ENCODE measurements at places on chromosomes 11 and 22.
A peak's percentile ranks its signal among the peaks of the same experiment; 100 is the strongest.

DNA sequence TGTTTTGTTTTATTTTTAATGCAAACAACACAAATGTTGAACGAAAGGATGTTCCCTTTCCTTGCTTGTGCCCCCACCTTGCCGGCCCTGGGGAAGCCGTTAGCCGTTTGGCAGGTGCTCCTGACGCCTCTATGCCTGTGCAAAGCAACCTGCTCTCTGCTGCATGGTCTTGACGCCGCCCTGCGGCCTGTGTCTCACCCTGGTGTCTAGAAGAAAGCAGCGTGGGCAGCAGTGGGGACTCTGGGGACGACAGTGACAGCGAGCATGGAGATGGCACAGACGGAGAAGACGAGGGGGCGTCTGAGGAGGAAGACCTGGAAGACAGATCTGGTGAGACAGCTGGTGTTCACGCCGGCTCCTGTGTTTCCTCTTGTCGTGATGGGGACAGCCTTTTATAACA, 5.5 kb downstream of the PHRF1 start:
- DNase-seq: no peak
- peaks cover 3% of the 10 kb centered on the region for H3K4me1 ChIP-seq
- H3K36me3 ChIP-seq: peaks cover 11% of the 10 kb centered on the region
- H3K4me3 ChIP-seq: no peak overlapping the region
- H3K27ac ChIP-seq: no peak overlapping the region

DNA sequence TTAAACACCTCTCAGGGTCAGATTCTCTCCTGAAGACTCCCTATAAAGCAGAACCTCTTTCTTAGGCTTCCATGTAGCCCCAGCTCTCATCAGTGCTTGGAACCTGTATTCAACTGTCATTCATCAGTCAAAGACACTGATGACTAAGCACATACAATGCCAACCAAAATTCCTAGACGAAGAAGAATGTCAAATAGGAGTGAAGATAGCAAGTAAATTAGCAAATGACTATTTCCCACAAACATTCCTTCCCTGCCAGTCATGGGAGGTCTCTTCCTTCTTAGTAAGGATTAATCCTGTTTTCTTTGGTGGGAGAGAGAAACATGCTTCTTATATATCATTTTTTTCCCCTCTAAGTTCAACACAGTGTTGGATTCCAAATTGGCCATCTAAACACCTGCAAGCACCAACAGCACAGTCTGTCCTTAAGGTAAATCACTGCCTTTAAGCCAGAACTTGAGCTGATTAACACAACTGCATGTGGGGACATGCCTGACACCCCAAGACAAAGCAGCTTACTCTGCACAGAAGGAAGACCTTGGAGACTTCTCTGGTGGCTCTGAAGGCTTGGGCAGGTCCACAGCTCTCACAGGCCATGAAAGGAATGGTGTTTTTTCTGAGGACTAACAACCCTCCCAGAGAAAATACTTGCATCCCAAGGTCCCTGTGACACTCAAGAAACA, 47.5 kb upstream of the ME3 start:
- H3K27ac ChIP-seq: peak overlapping the region; percentile 2
- H3K4me1 ChIP-seq: peaks cover 4% of the 10 kb centered on the region
- H3K27me3 ChIP-seq: no peaks in the 10 kb centered on the region
- no peaks in the 10 kb centered on the region for H3K36me3 ChIP-seq

DNA sequence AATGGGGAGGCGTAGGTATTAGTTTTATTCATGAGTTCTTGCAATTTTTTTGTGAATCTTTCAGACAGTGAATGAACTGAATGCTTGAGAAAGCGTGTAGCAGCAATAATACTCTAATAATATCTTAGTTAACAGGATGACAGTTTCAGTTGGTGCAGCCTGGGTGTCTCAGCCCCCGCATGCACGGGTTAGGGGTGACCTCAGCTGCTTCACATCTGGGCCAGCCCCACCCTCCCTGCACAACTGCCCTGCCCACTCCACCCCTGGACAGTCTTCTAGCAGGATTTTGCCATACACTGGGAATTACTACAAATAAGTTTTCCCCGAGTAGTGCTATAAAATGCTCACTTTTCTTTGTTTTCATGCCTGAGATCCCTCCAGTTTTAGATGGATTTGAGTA, 83.2 kb downstream of the ST3GAL4 start:
- H3K27ac ChIP-seq: no peak overlapping the region
- no peaks in the 10 kb centered on the region for H3K27me3 ChIP-seq
- DNase-seq: no peak
- peaks cover 8% of the 10 kb centered on the region for H3K4me1 ChIP-seq

DNA sequence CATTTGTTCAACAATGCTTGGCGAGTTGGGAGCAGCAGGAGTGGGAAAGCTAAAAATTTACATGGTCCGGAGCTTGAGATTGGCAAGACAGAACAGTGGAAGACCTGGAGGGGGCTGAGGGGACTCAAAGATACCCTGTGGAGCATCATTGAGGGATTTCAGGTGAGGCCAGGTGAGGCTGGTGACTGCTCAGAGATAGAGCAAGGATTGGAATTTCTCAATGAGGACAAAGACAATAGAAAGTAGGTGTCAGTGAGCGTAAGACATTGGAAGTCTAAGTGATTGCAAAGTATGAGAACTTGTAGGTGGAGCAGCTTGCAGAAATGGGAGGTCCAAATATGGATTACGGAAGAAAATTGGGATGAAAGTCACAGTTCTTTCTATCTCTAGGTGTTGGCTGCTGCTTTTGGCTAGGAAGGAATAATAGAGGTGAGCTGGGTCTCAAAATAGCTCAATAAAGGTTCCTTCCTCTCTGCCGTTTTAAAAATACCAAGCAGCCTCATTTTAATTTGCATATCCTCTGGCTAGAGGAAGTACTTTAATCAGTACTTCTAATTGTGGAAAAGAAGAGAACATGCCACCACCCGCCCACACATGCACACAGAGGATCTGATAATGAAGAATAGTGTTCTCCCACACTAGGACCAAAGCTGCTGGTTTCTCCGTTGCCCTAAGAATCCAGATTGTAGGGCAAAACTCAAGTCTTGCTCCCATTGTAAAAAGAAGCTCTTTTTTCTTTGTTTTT, 41.8 kb upstream of the SORL1-AS1 start:
- peaks cover 9% of the 10 kb centered on the region for H3K4me1 ChIP-seq
- H3K27me3 ChIP-seq: no peaks in the 10 kb centered on the region
- no peak overlapping the region for H3K27ac ChIP-seq
- DNase-seq: peak; percentile 39
- H3K4me3 ChIP-seq: no peak overlapping the region

DNA sequence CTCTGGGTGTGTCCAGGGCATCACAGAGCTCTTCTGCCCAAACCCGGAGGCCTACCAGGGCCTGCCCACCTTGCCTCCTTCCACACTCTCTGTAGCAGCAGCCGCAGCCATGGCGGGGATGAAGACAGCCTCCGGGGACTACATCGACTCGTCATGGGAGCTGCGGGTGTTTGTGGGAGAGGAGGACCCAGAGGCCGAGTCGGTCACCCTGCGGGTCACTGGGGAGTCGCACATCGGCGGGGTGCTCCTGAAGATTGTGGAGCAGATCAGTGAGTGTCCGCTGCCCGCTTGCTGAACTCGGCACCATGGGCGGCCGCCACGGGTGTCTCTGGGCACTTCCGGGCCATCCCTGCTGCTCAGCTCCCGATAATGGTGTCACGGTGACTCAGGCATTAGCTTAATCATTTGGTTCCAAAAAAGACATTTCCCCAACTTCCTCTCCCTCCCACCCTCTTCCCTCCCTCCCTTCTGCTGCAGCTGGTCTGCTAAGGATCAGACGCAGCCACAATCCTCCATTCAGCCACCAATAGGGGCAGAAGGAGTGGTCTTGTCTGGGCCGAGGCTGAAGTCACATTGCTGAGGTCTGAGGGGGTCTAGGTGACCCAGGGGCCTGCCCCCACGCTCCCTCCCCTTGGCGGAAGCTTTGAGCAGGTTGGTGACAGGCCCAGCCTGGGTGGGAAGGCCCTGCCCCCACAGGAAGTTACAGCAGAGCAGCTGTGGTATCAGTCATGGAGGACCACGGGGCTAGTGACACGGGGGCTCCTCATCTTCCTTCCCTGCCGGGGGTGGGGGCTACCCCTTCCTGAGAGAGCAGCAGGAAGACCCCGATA, 950 bp downstream of the FERMT3 start:
- no peak overlapping the region for H3K4me3 ChIP-seq
- peak; percentile 77 for DNase-seq
- no peak overlapping the region for H3K27ac ChIP-seq
- H3K36me3 ChIP-seq: peaks cover 19% of the 10 kb centered on the region

DNA sequence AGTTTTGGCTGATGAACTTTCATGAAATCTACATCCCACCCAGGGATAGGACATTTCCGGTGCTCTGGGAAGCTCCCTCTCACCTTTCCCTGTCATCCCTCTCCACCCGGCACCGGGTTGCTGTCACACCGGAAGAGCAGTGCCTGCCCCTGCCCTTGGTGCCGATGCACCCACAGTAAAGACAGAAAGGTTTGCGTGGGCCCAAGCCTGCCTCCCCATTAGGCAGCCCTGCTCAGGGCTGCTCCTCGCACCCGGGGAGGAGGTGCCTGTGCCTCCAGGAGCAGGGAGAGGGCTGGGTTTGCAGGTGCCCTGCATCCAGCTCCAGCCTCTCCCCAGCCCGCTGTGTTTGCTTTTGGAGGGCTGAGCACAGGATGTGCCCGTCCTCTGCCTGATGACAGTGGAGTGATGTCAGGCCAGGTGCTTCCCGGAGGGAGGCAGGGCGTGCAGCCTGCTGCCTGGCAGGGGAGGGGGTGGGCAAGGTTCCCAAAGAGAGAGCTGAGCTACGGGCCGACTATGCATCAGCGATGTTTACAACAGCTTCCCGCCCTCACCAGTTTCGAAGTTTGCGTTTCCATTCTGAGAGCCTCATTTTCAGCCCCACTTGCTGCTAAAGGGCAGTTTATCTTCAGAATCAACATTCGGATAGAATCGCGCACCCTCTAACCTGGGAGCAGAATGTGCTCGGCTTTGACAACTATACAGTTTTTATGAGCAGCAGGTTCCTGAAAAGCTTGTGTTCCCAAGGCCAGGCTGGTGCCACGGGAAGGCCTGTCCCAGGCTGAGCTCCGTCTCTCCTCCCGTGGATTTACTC, 83.2 kb upstream of the CLDN5 start:
- no peak for DNase-seq
- H3K27ac ChIP-seq: no peak overlapping the region
- no peaks in the 10 kb centered on the region for H3K27me3 ChIP-seq
- no peak overlapping the region for H3K4me3 ChIP-seq
- H3K4me1 ChIP-seq: no peaks in the 10 kb centered on the region

GRCh38 chr22:22590136-22590891, 31.2 kb upstream of the PRAME start:
- H3K4me1 ChIP-seq: no peaks in the 10 kb centered on the region
- H3K27me3 ChIP-seq: no peaks in the 10 kb centered on the region
- H3K4me3 ChIP-seq: no peak overlapping the region
- no peaks in the 10 kb centered on the region for H3K36me3 ChIP-seq
- H3K27ac ChIP-seq: no peak overlapping the region

- peaks cover 8% of the 10 kb centered on the region for H3K4me1 ChIP-seq
- peaks cover 1% of the 10 kb centered on the region for H3K36me3 ChIP-seq
- peak; percentile 54 for DNase-seq
- H3K27me3 ChIP-seq: no peaks in the 10 kb centered on the region
- H3K4me3 ChIP-seq: no peak overlapping the region
Observed at GRCh38 chr11:108835624-108836023, 170.8 kb downstream of the DDX10 start.

GRCh38 chr11:116729501-116730240, 43.1 kb downstream of the BUD13 start:
- no peak overlapping the region for H3K4me3 ChIP-seq
- H3K27me3 ChIP-seq: no peaks in the 10 kb centered on the region
- H3K36me3 ChIP-seq: no peaks in the 10 kb centered on the region
- H3K4me1 ChIP-seq: no peaks in the 10 kb centered on the region
- no peak for DNase-seq
- no peak overlapping the region for H3K27ac ChIP-seq

All from mesendoderm (in vitro differentiated cells).